Coronary artery (tissue), 2 donors: ENCODE measurements at places on chromosomes 5 and 9.

DNA sequence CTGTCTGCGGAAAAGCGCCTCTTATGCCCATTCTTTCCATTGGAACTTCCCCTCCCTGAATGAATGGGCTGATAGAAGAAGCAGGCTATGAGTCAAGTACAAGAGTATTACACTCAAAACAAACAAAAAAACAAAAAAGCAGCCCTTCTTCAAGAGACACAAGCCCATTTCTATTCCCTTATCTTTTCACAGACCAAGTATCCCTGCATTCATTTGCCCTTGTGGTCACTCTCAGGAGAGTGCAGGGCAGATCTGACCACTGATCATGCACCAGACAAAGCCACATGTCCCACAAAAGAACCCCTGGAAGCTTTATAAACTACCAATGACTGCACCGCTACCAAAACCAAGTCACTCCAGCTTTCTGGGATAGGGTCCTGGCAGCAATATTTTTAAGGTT, 262.5 kb upstream of the TAS2R1 start:
- no peak for DNase-seq

GRCh38 chr5:5050801-5051200, 89.3 kb upstream of the ADAMTS16 start:
- DNase-seq: no peak

- no peak for DNase-seq
Measured at GRCh38 chr9:115024925-115025535, 92.9 kb downstream of the TNC start.

GRCh38 chr9:119092125-119092524, 277.1 kb downstream of the BRINP1 start:
- no peak for DNase-seq

DNA sequence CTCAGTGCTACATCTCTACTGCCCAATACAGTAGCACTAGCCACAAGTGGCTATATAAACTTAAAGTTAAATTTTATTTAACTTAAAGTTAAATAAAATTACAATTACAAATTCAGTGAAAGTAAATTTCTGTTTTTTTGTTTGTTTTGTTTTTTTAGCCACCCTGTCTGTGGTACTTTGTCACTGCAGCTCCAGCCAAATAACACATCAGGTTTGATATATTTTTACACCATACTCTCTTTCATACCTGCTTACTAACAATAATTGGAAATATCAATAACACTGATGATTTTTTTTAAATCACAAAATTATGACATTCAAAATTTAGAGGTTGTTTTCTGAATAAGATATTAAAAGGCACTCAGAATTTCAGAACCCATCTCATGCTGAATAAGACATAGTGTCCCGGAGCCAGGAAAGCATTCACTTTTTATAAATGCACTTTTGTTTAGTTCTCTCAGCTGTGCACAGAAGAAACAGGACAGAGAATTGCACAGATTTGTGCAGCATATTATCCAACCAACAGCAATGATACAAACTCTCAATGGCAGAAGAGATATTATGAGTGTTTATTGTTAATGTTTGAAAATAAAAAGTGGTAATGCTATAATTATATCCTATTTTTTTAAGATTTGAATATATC, 92.6 kb downstream of the EDIL3 start:
- DNase-seq: no peak

DNA sequence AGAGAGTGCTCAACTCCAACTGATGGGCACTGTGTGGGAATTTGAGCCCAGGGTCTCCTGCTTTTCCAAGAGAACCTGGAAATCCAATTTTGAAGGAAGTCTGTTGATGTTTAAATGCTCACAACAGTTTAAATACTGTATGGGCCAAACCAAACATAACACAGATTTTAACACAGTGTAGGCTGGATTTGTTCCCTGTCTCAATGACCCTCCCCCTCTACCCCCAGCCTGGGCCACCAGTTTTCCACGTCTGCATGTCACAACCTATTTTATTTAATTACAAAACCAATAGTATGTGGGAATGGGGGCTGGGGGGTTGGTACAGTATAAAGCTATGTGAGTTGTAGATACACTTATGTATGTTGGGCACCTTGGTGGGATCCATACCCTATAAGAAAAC, 11.7 kb downstream of the PALM2AKAP2 start:
- no peak for DNase-seq

DNA sequence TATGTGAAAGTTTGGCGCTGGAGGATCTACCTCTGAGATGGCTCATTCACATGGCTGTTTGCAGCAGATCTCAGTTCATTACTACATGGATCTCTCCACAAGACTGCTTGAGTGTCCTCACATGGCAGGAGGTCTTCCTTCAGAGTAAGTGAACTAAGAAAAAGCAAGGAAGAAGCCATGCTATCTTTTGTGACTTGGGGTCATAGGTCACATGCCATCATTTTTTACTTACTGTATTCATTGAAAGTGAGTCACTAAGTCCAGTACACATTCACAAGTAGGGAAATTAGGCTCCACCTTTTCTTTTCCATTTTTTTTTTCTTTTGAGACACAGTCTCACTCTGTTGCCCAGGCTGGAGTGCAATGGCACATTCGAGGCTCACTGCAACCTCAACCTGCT, 8.7 kb upstream of the CDKN2AIPNL start:
- DNase-seq: no peak

- no peak for DNase-seq
Measured at GRCh38 chr5:111781200-111781599, 24.2 kb upstream of the NREP start.
